Erythroblast (primary cell): ENCODE measurements at places on chromosomes 4 and X.

DNA sequence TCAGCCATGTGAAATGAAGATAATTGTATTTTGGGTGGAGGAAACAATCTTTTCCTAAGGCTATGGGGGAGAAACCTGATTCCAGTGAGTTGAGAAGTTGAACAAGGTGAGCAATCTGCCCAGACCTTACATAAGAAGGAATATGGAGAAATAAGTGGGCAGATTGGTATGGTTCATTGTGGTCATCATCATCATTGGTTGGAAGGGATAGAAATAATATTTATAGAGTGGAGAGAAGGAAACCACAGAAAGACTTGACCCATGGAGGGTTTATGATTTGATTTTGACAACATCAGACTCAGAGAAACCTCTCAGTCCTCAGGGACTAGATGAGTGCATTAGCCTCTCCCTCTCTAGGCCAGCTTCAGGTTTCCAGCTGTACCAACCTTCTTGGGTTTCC, 177.9 kb upstream of the NEIL3 start:
- no peak for DNase-seq

GRCh38 chr4:108959491-108959890, 196.6 kb upstream of the ETNPPL start:
- DNase-seq, result no peak

DNA sequence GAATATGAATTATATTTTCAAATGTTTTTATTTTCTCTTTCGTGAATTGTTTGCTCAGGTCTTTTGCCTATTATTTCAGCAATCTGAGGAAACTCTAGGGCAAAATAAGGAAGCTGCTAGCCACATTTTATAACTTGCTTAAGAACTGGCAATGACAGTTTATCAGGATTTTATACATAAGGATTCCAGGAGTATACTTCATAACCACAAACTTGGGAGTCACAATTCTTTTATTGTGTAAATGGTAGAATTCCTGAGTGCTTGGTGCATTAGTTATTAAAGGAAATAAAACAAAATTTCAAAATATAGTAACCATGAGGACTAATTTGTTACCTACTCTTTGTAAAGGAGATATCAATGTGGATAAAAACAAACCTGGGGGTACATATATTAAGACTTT, 54.4 kb downstream of the PALLD start:
- DNase-seq, result no peak

DNA sequence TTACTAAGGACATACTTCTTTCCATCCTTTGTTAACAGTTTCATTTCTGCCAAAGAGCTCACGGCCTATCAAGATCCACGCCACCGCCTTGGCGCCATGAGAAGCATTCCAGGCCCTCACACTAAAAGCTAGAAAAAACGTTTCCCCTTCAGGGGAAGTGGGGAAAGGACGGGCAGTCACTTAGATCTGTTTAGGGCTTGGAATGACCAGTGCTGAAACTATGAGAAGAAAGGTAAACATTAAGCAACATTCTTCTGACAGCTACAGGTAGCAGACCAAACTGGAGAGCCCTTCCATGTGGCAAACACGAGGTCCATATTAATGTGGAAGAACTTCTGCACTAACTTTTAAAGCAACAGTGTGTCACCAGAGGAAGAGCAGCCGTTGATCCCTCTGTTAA, 146.7 kb downstream of the SH3KBP1 start:
- DNase-seq, result no peak

GRCh38 chrX:48834383-48834709, 1.1 kb downstream of the PCSK1N start:
- no peak for DNase-seq

GRCh38 chr4:165709516-165709915, 163.5 kb upstream of the TLL1 start:
- no peak for DNase-seq
